ENCODE measurements at places on chromosomes 2 and 18.
A peak's percentile ranks its signal among the peaks of the same experiment; 100 is the strongest.

DNA sequence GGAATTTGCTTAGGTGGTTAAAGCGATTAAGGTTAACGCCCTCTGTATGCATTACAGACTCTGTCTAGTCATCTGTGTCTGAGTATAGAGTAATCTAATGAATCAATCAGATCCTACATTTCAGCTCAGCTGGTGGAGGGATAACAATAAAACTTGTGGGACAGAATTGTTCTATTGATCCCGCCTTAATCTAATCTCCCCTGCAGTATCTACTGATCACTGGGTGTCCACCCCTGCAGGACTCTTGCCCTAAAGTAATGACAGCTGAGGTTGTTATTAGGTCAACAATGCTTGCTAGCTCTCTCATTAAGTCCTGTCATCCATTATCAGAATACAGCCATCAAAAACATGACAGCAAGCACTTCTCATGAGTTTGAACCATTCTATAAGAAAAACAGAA lies 462.6 kb upstream of the TMEFF2 start:
- no peak for DNase-seq

DNA sequence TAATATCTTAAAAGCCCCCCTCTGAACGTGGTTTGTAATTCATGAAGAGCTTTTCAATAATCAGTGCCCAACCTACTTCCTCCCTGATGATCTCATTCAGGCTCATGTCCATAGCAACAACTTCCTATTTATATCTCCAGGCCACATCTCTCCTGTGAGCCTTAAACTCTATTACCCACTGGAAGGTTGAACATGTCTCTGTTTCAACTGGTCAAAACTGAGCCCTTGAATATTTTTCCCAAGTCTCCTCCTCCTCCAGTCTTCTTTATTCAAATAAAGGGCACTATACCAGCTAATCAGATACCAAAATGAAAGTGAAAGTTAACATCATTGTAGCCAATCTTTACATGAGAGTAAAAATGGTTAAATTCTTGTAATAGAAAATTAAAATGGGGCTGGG lies 63.7 kb upstream of the ITGA4 start:
- no peak for DNase-seq

GRCh38 chr2:3115301-3116042 lies 262.1 kb downstream of the EIPR1 start:
- DNase-seq: no peak

DNA sequence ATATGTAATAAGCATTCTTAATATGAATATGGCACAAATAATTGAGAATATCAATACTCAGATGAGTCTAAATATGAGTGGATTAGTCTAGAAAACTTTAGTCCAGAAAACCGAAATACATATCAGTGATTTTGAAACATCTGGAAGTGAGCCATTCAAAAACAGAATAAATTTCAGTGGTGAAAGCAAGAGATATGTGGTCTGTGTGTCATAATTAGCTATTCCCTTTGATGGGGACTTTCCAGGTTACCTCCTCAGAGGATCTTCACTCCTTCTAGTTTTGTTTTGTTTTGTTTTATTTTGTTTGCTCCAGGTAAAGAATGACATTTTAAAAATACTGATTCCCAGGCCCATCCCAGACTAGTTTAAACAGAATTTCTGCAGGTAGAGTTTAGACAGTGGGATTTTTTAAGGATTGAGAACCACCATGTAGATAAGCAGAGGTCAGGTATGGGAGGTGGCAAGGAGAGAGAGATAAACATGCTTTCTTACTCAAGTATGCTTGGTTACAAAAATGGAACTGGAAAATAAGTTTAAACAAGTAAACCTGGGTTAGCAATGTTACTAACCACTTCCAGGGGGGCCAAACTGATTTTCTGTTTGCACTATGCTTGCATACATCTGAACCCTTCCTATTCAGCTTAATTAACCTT lies 70.7 kb downstream of the NABP1 start:
- no peak for DNase-seq

GRCh38 chr2:163191372-163191771 lies 352.8 kb upstream of the KCNH7 start:
- DNase-seq: no peak

DNA sequence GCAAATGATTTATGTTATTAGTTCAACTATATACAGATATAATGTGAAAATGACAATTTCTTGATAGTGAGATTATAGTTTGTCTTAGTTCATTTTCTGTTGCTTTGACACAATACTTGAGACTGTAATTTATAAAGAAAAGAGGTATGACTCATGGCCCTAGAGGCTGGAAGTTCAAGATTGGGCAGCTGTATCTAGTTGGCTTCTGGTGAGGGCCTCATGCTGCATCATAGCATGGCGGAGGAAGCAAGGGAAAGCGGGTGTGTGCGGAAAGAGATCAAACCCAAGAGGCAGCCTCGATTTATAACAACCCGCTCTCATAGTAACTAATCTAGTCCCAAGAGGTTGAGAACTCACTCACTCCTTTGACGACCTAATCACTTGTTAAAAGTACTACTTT lies 11.4 kb downstream of the PLEKHA3 start:
- no peak for DNase-seq

DNA sequence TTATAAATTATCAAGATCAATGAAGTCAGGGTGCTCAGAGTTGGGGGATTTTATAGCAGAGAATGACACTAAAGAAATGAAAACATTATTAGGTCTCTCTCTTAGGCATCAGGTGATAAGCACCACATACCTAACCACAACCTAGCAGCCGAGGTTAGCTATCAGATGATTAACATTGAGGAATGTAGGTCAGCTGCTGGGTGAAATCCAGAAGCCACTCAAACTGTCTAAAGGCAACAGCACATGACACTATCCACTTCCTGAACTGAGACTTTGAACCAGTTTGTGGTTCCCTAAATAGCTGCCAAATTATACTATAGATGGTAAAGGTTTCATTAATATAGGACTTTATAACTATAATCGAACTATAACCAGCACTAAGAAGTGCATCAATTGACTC lies 4.7 kb downstream of the EPG5 start:
- no peak for DNase-seq

DNA sequence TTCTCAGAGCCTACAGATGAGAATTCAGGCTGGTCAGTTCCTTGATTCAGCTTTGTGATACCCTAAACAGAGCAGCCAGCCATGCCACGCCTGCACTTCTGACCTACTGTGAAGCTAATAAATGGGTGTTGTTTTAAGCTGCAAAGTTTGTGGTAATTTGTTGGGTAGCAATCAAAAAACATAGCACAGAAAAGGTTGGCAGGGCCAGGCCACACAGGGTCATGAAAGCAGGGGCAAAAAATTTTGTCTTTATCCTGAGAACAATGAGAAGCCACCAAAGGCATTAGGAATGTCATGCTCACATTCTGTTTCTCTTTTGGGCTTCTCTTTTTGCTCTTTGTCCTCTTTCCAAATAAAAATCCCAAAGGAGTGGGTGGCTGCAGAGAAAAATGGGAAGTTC lies 385.9 kb downstream of the TXNL1 start:
- DNase-seq: no peak

DNA sequence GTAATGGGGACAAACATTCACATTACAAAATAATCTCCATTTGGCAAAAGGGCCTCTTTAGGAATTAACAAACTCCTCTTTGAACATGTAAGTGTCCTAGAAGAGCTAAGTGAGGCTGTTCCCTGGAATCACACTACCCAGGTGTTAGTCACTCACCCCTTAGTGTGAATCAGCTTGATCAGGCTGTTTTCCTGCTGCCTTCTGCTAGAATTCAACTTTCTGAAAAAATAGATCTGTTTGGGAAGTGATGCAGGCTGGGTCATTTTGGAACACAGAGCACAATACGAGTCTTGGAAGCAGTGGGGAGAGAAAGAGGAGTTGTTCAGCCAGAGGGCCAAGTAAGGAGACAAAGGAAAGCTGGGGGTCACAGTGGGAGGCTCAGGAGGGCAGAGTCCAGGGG lies 40.0 kb downstream of the TTC32 start:
- no peak for DNase-seq

DNA sequence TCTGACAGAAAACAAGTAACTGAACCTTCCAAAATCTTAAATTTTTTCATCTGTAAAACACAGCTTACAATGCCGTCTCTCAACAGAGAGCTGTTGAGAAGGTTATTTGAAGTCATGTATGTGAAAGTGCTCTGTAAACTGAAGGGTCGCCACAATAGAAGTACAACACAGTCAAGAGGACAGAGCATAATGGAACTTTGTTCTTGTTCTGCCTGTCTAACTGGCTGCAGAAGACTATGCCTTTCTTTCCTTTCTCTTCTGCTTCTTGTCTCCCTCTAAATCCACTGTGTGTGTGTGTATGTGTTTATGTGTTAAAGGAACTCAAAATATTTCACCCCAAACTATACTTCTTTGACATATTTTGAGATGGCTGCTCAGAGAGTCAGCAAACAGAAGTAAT lies 365.8 kb upstream of the RND3 start:
- no peak for DNase-seq

DNA sequence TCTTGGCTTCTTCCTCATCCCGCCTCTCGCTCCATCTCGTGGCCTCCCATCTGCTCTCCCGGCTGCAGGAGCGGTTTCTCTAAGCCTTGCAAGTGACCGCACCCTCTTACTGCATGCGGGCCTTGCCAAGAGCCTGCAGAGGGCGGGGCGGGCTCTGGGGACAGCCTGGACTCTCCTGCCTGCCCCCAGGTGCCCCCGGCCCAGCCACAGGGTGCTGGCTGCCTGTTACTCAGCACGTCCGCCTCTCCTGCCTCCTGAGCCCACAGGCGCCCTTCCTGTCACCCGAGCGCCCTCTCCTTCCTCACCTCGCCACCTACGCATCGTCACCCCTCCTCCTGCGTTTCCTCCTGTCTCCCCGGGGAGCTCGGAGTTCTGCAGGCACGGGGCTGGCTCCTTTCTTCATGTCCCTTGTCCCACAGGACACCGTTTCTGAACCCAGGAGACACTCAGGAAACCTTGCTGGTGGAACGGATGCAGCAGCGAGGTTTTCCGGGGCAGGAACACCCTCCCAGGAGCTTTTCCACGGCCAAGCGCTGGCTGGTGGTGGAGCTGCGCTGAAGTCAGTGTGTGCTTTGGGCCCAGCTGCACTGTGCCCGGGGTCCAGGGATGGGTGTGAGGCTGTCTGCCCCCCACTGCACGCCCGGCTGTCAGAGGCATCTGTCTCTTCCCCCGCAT lies 28.5 kb downstream of the HPCAL1 start:
- peak; percentile 56 for DNase-seq

DNA sequence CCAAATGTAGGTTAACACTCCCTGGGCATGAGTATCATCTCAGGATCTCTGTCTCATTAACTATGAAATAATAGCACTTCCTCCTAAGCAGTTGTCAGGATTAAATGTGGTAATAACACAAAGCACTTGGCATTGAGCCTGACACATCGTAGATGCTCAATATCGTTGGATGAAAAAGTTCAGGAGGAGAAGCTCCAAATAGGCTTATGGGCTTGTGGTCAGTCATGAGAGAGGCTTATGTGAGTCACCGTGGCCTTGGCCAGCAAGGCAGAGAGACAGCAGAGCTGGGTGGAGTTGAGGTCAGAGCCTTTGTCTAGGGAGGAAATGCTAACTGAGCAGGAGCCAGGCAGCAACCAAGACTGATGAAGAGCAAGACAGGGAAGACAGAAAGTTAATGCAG lies 68.3 kb upstream of the PPM1B start:
- DNase-seq: no peak

DNA sequence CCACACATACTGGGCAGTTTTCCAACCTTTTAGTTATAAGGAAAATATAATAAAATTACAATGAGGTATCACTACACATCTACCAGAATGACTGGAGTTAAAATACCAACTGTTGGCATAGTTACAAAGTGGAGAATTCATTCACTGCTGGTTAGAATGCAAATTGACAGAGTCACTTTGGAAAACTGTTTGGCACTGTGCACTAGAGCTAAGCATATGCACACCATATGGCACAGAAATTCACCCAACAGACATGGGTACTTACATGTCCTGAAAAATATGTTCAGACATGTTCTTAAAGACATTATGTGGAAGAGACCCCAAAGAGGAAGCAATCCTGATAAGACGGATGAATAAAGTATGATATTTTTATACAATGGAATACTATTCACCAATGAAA lies 686.1 kb upstream of the RAB6C start:
- no peak for DNase-seq

- DNase-seq: no peak
Observed at GRCh38 chr2:222646008-222646407, 9.9 kb downstream of the FARSB start.

GRCh38 chr2:61220768-61221167 lies 58.8 kb downstream of the C2orf74 start:
- DNase-seq: no peak

GRCh38 chr2:98827625-98828368 lies 96.9 kb upstream of the MGAT4A start:
- DNase-seq: no peak

DNA sequence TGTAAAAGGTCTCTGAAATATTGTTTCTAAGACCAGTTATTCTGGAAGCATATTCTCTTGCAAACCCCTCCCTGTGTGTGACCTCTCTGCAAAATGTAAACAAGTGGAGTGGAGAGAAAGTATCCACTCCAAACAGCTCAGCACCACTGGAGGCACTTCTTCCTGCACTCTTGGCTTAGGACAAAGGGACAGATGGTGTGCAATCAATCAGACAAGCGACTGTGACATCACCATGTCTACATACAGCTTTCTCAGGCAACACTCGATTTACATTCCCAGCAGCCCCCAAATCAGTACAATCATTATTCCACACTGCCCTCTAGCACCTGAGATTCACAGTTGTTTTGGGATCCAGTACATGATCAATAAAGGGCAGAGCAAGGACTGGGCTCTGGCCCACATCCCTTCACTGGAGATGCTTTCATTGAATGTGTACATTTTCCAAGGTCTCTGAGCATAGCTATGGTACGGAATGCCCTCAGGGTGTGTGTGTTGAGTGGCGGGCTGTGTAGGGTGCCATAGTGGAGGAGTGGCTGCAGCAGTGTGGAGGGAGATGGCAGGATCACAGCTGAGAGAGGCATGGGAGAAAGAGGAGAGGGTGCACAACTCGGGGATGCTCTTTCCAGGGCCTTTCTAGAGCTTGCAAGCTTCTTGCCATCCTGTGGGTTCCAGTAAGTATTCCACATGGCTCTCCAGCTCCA lies 311.8 kb upstream of the ST6GAL2 start:
- no peak for DNase-seq

DNA sequence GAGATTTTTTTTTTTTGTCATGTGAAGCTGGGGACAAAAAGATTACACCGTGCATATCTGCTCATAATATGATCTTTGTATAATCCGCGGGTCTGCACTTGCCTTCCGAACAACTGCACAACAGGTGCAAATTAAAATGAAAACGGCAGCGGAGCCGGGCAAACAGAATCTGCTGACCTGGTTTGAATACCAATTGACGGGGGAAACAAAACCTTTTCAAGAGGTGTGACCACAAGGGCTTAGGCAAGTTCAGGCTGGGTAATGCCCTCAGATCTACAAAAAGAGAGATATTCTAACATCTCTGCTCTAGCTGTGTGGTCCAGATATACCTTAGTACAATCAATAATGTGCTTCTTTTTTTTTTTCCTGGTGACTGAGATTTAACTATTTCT lies 88.5 kb downstream of the ZEB2 start:
- DNase-seq: no peak
